ENCODE measurements at places on chromosomes 5 and 9.

DNA sequence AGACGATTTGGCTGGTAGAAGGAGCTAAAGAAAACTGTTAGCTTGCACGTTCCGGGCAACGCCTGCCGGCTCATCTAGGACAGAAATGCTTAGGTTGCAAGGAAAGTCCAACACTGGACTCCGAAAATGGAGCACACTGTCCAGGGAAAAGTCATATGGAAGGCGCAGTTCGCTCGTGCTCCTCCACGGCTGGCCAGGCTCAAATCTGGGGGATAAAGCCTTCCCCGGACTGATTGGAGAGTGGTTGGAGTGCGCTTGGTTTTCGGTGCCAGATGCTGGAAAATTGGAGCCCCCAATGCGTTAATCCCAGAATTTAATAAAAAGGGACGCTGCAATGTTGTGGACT is 955 bp downstream of the CDH6 start:
- DNase-seq: no peak

DNA sequence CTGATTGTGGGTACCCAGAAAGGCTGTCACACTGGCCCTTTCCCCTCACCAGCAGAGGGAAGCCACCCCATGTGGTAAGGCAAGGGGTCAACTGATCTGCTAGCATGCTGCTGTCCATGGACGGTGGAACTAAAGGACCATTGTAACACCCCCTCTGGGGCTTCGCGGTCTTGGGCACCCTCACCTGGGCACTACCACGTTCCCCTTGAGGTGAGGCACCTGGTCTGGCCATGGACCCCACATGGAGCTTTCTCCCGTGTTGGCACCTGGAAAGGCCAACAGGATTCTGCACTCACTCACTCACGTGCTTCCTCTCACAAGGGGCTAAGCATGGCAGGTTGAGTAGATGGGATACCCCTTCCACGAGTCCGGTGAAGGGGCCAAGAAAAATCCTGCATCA is 72.0 kb upstream of the RFX3 start:
- DNase-seq: no peak

- no peak for DNase-seq
These were observed 111.7 kb downstream of the ST8SIA4 start for GRCh38 chr5:100791391-100791790.

DNA sequence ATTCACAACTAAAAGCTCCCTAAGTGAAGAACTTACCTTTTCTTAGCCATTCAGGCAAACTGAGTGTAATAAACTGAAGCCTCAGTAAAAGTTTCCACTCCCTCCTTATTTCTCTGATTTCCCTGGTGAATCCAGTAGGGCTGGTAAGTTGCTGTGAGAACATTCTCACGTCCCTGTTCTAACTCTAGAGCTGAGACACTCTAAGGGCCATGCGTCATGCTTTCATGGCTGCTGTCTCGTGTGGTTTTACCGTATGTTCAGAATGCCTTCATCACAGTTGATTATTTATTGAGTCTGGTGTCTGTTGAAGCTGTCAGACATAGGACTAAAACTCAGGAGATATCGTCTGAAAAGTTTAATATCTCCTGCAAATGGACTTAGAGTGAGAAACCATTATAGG is 1.3 kb downstream of the OR2S2 start:
- DNase-seq: no peak

DNA sequence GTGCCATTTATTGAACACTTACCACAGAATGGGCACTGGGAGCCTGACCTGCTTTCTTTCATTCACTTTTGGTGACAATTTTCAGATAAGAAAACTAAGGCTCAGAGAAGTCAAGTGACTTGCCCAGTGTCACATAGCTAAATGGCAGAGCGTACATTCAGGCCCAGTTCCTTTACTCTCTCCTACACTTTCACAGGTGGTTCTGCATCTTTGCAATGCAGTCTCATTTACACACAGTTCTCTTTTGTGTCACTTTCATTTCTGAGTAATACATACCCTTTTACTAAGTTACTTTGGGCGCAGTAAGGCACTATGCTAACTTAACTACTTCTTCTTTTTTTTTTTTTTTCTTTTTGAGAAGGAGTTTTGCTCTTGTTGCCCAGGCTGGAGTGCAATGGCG is 8.3 kb downstream of the NFIL3 start:
- DNase-seq: no peak

DNA sequence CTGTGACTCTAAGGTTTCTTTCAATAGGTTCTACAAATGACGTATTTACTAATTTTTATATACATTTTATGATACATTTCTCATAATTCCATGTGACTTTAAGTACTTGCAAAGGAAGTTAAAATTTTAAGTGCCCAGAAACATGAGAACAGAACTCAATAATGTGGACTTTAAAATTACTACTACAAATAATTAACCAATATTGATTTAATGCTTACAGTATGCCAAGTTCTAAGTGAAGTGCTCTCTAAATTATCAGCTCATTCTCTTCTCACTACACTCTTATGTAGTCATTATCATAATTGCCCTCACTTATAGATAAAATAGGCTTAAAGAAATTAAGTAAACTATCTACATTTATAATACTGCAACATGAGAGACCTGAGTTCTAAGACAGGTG is 1690.7 kb upstream of the CDH9 start:
- DNase-seq: no peak

GRCh38 chr9:10135553-10135952 is 477.2 kb downstream of the PTPRD start:
- no peak for DNase-seq

DNA sequence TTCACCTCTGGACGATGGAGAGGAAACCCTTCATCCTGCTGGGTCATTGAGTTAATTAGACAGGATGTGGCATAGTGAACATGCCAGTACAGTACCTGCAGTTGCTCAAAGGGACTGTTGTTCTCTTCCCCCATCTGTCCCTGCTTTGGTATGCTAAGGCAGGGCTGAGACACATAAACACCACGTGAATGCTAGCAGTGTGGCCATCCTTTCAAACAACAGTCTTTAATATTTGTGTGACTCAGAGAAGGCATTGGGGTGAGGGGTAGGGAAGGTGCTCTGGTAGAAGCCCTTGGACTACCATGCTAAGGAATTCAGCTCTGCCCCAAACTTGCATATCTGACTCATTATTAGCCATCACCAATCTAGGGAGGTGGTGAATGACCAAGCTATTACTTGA is 180.2 kb upstream of the ZNF618 start:
- no peak for DNase-seq

GRCh38 chr5:125056671-125057485 is 310.4 kb upstream of the ZNF608 start:
- no peak for DNase-seq

DNA sequence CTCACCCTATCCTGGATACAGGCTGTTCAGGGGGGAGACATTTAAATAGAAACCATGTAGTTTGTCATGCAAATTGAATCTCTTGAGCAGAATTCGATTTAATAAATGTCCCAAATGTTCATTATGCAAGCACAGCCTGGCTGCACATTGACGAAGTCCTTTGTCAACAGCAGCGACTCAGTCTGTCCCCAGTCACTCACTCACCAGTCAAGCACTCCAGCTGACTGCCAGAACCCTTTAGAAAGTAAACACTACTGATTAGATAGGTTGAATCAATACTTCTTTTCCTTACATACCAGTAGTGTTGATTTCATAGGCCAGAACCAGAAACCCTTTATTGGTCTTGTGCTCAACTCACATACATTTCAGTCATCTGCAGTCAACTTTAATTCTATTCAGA is 27.5 kb downstream of the CDH6 start:
- DNase-seq: no peak

DNA sequence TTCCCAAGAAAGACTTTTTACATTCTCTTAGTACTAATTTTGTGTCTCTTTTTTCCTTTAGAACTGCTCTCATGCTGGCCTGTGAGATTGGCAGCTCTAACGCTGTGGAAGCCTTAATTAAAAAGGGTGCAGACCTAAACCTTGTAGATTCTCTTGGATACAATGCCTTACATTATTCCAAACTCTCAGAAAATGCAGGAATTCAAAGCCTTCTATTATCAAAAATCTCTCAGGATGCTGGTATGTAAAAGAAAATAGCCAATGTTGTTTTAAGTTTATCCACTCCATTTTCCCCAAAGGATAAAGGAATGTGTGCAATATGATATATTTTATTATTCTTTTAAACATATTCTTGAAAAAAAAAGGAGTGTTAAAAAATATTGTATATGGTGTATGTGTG is 27.3 kb upstream of the TTC23L start:
- no peak for DNase-seq

- DNase-seq: no peak
These were observed 43.3 kb upstream of the NEURL1B start for GRCh38 chr5:172597755-172598155.

Data from SK-N-MC (cell line).